ENCODE measurements at places on chromosomes 11 and 22.

- no peak for DNase-seq
Measured at GRCh38 chr22:41650229-41650628, 29.1 kb downstream of the XRCC6 start.

- DNase-seq, result peak; percentile 66
Measured at GRCh38 chr11:64887757-64888405, 9.5 kb upstream of the EHD1 start.

DNA sequence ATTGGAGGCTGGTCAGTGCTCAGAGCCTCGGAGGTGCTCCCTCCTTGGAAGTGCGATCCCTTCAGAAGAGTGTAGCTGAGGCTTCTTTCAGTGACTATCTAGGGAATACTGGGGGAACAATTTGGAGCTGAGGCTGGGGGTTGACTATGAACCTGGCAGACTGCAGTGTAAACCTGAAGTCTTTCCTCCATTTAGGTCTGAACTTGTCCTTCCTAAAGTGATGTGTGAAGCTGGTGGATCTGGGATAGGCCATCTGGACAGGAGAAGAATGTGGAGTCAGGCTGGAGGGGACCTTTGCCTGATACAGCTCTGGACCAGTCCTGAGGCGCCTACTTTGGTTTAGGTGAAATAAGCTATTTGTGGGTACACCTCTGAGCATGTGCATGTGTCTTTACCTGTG lies 3.5 kb upstream of the INSC start:
- DNase-seq, result no peak

DNA sequence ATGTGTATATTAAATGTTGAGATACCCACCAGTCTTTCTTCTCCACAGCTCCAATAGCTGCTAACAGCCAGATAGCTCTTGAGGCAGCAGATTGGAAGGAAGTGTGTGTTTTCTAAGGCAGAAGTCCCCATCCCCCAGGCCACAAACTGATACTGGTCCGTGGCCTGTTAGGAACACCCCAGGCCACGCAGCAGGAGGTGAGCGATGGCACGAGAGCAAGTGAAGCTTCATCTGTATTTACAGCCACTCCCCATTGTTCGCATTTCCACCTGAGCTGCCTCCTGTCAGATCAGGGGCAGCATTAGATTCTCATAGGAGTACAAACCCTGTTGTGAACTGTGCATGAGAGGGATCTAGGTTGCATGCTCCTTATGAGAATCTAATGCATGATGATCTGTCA lies 12.7 kb downstream of the CCDC73 start:
- DNase-seq, result no peak

DNA sequence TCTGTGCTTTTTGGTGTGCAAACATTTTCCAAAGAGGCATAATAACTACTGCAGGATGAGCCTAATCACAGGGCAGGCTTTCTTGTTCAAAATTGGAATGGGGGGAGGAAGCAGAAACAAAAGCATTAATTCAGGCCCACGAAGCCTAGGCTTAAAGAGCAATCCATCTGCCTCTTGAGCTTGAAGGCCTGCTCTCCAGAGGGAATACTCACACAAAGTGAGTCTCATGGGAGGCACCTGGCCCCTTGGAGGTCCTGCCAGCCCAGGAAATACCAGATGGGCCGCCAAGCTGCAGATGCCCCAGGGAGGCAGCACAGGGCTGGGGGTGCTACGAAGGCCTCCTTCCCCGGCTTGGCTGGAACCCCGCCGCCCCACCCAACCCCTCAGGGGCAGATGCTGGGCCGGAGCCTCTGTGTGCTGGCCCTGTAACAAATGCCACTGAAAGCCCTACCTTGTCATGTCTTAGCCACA lies 39.3 kb upstream of the COMT start:
- DNase-seq, result no peak

DNA sequence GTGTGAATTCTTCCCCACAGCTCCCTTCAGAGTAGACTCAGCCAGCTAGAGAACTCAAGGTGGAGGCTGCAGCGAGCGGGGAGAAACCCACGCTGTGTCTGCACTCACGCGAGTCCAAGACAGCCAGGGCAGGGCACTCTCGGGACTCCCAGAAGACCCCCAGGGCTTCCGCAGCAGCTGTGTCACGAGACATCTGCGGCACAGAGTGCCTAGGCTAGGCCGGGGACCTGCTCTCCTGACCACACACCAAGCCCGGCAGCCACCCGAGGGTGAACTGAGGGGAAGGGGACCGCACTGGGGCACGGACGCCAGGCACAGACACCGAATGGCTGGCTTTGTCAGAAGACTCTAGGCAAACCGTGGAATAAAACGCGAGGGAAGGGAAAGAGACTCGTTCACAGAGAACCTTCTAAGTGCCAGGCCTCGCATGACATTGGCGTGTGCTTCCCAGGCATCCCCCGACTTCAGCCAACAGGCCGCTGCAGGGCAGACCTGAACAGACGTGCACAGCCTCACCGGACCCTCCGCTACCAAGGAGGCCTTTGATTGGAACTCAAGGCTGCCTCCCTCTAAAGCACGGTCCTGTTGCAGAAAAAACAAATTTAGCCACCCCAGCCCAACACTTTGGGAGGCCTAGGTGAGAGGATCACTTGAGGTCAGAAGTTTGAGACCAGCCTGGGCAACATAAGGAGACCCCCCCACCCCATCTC lies 18.2 kb upstream of the MOB2 start:
- no peak for DNase-seq

DNA sequence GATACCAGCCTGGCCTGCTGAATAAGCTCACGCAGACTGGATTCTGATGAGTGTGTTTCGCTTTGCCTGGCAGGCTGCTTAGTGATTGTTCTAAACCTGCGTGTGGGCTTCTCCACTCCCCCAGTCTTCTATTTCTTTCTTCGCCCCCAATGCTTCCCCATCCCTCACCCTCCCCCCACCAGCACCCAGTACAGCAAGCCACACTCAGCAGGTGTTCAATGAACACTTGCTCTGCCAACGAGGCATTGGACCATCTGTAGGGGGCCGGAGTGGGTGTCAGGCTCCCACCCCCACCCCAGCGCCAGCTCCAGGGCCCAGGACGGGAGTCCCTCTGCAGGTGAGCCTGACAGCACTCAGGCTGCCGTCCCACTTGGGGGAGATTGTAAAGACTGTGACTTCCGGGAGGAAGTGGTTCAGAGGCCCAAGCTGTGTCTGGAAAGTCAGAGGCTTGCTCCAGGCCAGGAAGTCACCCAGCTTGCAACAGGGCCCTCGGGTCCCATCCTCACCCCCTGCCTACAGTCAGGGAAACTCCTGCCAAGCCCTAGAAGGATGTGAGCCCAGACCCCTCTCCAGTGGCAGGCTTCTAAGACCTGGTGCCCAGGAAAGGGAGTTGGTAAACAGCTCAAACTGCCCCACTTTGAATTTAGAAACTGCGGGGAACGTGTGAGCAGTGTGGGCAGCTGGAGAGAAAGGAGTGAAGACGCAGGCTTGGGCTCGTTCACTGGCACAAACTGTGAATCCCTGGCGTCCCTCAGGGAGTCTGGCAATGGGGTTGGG lies 66.3 kb upstream of the PRDM11 start:
- peak; percentile 53 for DNase-seq

DNA sequence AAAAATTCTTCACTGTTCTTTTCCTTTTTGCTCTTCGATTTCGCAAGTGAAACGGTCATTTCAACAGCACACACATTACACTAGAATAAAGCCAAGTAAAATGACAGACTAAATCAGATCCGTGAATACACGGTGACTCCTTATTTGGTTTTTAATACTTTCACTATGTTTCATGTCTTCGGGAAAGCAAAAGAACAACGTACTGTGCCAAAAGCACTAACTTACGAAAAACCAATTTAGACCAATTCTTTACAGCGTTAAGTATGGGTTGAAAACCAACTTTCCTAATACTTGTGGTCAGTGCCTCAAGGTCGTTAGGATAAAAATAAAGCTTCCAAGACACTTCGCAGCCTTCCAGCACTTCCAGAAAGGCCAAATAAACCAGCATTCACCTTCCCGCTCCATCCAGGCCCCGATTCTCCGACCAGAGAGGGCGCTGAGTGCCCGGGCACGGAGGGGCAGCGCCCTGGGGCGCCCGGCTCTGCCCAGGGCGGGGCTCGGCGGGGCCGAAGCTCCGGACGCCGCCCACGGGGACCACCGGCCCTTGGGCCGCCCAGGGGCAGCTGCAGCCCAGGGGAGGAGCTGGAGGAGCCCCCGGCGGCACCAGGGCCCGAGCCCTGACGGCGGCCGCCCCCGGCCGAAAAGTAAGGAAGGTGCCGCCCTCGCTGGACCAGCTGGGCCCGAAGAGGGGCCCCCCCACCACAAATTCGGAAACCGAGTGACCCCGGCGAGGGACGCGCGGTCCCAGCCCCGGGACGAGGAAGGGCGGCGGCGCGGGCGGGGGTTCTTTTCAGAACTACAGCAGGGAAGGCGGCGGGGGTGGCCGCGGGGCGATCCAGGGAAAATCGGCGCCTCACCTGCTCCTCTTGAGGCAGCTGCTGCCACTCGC lies 499 bp downstream of the ATL3 start:
- DNase-seq, result peak; percentile 47

- DNase-seq, result no peak
Measured at GRCh38 chr11:68583041-68583446, 101.3 kb upstream of the GAL start.

DNA sequence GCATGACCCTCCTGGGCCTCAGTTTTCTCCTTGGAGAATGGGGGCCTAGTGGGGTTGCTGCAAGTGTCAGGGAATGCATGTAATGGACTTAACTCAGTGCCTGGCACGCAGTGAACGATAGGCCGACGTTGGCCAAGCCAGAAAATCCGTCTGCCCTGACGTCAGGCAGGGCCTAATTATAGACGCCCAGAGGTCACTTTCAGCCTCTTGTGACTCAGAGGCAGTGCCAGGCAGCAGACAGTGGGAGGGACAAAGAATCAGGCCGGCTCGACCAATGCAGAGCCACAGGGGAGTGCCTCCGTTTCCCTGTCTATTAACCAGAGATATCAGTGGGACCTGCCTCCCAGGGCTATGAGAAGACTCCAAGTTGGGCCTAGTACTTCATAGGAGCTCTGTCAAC lies 115.0 kb downstream of the MN1 start:
- peak; percentile 40 for DNase-seq

- DNase-seq, result no peak
Measured at GRCh38 chr22:37309211-37310074, 27.1 kb downstream of the CYTH4 start.

GRCh38 chr11:46692450-46692849 lies 8.0 kb downstream of the ARHGAP1 start:
- DNase-seq, result no peak

DNA sequence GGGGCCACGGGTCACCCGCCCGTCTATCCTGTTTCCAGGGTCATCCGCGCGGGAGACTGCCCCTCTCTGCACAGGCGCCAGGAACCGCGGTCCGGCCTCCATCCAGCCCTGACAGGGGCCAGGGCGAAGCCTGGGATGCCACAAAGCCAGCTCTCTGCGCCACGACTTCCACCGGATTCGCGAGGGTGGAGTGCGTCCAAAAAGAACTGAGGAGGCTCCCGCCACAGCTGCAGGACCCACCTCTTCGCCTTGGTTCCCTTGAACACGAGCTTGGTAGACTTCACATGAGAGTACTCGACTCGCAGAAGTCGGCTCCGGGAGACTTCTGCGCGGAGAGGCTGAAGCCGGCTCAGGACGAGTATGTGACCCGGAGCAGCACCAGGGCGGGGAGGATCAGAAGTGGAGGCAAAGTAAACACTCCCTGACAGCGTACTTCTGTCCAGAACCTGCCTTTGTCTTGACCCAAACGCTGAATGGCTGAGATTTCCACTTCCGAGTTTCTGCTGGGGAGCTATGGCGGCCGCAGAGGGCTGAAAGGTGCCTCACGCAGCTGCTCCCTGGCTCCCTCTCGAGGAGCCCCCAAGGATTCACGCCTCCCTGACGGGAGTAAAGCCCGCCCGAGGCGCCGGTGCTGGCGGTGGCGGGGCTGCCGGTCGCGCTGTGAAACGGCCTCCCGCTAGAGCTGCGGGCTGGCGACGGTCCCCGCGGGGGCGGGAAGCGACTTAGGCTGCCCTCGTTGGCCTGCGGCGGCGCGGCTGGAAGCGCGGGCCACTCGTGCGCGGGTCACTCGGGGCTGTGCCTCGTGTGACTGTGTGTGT lies 4566.7 kb upstream of the OR11H1 start:
- no peak for DNase-seq

DNA sequence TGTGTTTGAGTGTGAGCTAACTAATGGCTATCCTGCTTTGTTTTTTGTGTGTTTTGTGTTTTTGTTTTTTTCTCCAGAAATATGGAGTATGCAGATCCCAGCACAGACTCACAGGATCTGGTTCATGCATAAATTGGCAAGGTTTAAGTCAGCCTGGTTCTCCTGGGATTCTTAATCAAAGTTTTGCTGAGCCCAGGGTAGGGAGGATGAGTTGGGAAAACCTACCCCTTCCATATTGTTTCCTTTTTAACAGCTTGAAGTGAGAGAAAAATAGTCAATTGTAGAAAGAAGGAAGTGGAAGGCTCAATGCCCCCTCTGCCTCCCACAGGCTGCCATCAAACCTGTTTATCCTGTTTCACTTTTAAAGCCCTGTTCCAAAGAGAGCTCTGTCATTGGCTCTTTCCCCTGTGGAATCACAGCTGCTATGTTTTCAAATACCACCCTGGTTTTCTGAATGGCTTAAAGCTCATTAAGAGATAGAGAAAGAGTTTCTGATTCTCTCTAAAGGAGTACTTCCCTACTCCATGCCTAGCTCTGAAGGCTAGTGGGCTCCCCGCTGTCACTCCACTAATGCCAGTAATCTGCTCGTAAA lies 23.4 kb upstream of the CADM1 start:
- DNase-seq, result no peak

DNA sequence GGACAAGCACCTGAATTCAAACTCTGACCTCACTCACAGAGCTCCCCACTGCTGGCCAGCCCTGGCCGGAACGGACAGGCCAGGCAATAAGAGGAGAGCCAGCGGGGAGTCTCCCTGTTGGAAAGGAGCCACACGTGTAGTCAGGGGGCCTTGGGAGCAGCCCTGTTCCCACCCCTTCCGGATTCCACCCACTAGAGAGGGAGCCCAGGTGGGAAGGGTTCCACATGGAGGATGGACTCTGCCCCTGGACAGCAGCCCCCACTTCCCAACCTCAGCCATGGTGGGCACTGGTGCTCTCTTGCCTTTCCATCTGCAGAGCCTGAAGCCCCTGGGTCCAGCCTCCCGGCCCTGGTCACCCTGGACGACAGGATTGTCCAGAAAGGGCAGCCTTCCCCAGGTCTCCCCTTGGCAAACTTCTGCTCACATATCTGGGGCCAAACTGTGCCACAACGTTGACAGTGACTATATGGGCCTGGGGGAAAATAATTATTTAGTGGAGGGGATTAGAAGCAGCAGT lies 7.5 kb upstream of the APOBEC3A start:
- peak; percentile 53 for DNase-seq

Measured in left lung (tissue), 14 donors.